Endothelial cell of umbilical vein (primary cell): ENCODE measurements at places on chromosomes 7 and 10. TPM values are rescaled to one million over a fixed set of nuclear protein-coding genes. Genes with fewer than 3 reads are reported as not detected.

Gene LDB3
- not detected in 2 replicates for total RNA-seq

Gene ZNF503
- total RNA-seq: 2.2 and 2.7 TPM in 2 replicates

Gene ANXA8
- total RNA-seq: not detected in 2 replicates

Gene CDNF
- 0.58 and 0.99 TPM in 2 replicates for total RNA-seq

- no peak for DNase-seq
- no peak overlapping the region for H3K4me3 ChIP-seq
- no peaks in the 10 kb centered on the region for H3K4me1 ChIP-seq
Observed at GRCh38 chr7:1758028-1758858, 88.2 kb downstream of the ELFN1 start.

- no peak for DNase-seq
- no peak overlapping the region for H3K4me3 ChIP-seq
- H3K27me3 ChIP-seq: no peaks in the 10 kb centered on the region
- H3K36me3 ChIP-seq: no peaks in the 10 kb centered on the region
- H3K4me1 ChIP-seq: no peaks in the 10 kb centered on the region
Observed at GRCh38 chr10:108631332-108631731, 1292.0 kb downstream of the XPNPEP1 start.

DNA sequence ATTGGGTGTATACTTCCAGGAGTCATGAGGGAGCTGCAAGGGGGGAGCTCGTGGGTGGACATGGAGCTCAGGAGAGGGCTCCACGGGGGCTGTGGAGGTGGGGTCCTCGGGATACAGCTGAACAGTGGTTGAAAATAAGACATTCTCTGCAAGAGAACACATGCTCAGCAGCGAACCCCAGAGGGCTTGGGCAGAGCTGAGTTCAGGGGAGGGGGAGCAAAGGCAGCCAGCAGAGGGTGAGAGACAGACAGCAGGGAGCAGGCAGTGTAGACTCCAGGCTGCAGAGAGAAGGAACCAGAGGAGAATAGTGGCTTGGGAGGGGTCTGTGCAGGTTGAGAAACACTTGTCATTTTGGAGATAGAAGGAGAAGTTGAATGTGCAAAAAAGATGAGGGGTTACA lies 73.0 kb upstream of the LRRC18 start:
- DNase-seq: no peak
- H3K4me3 ChIP-seq: no peak overlapping the region
- no peaks in the 10 kb centered on the region for H3K27me3 ChIP-seq
- H3K27ac ChIP-seq: no peak overlapping the region
- no peaks in the 10 kb centered on the region for H3K4me1 ChIP-seq
- no peaks in the 10 kb centered on the region for H3K36me3 ChIP-seq

GRCh38 chr10:131787961-131788360 lies 112.8 kb upstream of the PPP2R2D start:
- H3K4me3 ChIP-seq: no peak overlapping the region
- H3K4me1 ChIP-seq: no peaks in the 10 kb centered on the region
- DNase-seq: no peak
- H3K27ac ChIP-seq: no peak overlapping the region
- no peaks in the 10 kb centered on the region for H3K27me3 ChIP-seq
- H3K36me3 ChIP-seq: no peaks in the 10 kb centered on the region

DNA sequence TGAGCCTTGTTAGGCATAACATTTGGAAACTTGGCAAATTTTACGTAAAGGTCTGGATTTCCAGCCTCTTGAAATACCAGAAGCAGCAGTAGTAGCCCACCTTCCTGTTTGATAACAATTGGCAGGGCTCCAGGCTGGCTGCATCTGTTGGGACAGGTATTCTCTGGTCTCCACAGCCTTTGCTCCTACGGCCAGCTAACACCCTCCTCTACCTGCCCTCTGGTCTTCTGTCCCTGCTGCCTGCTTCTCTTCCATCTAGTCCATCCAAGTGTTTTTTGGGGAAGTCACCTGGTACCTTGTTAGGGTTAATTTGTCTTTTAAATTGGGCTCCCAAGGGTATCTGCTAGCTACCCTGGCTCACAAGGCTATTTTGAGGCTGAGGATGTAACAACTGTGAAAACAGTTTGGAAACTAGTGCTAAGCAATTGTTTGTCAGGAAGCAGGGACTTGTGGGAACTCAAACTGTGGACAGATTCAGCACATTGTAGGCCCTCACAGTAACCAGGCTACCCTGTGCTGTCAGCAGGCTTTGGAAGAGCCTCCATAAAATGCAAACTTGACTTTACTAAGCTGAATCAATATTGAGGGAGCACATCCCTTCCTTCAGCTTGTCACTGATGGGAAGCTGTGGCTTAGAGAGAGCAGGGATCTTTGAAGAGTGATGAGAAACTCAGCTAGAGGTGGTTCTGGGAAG lies 8.5 kb downstream of the RPS24 start:
- peaks cover 31% of the 10 kb centered on the region for H3K36me3 ChIP-seq
- no peak for DNase-seq
- no peak overlapping the region for H3K27ac ChIP-seq
